T-helper 17 cell (primary cell): ENCODE measurements at places on chromosomes 6 and 20. TPM values are rescaled to one million over a fixed set of nuclear protein-coding genes. Genes with fewer than 3 reads are reported as not detected.

DDX27 gene
- 84.1 TPM for total RNA-seq

GRCh38 chr6:2777249-2777648, 12.1 kb downstream of the WRNIP1 start:
- no peak for DNase-seq

- peak; percentile 23 for DNase-seq
These were observed 210.2 kb downstream of the TMEM200A start for GRCh38 chr6:130575971-130576370.

R3HDML gene
- total RNA-seq = not detected

DNA sequence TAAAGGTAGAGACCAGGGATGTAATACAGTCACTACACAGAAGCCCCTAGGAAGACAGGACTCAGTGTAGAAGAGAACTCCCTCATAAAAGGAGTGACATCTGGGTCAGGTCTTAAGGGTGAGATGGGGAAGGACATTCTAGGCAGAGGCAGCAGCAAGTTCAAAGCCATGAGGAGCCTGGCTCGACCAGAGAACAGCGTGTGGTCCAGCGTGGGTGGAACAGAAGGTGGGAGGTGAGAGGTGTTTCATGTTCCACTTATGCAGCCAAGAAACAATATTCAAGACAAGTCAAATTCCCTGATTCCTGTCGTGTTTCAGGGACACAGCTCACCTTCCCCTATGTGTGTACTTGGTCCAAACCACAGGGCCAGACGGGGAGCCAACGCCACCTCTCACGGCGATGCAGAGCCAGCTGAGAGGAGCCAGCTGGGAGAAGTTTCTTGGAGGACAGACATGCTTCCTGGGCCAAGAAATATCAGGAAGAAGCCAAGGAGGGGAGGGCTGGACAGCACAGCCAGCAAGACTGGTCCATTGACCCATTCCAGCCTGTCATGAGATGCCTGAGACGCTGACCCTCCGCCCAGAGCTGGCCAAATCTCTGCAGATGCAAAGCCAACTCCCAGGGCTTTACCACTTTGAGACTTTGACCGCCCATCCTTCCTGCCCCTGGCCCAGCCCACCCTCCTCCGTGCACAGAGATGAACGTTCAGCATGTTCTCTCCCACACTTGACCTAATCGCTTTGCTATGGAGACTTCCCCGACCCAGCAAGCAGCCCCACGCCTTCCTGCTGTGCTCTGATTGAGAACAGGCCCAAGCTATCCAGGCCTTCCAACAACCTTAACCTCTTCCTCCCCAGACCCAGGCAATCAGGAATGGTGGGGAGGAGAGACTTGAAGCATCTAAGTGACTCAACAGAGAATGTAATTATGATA, 113.8 kb downstream of the PRND start:
- no peak for DNase-seq

- DNase-seq = no peak
These were observed 4.8 kb downstream of the COL9A1 start for GRCh38 chr6:70298068-70298467.

- DNase-seq = no peak
These were observed 62.8 kb downstream of the LY86 start for GRCh38 chr6:6651335-6651734.
